ENCODE measurements at places on chromosomes 3 and 15.

- DNase-seq: no peak
These were observed 19.5 kb downstream of the SIAH2 start for GRCh38 chr3:150743508-150743907.

DNA sequence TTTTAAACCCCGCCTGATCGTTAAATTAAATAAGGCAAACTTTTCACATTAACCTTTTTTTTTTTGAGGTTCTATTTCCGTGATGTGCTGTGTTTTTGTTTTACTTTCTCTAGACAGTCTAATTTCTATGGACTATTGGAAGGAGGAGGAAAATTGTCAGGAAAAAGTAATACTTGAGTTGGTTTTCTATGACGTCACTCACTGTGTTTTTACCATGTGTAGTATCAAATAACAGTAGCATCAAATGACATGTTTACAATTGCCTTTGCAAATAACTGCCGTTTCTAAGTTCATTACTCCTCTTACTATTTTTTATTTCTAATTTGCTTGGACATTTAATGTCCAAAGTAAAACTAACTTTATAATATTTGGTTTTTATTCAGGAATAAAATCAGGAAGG, 32.3 kb downstream of the MYO1E start:
- DNase-seq: no peak

DNA sequence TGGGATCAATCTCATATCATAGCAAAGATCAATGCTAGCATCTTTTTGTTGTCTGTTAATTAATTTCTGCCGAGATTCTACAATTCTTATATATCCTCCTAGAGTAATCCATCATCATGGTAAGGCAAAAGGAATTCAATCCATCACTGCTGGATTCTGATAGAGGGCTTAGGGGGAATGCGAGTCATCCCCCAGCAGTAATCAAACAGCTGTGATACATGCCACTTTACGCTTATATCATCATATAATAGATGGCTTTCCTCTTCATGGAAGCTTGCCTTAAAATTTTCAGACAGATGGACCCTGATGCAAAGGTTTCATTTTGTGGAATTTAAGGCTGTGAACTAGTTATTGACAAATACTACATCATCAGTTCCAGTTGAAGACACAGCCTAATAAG, 645.9 kb downstream of the CADM2 start:
- no peak for DNase-seq

- DNase-seq: peak; percentile 82
These were observed 21.2 kb downstream of the IGSF10 start for GRCh38 chr3:151439652-151440125.

DNA sequence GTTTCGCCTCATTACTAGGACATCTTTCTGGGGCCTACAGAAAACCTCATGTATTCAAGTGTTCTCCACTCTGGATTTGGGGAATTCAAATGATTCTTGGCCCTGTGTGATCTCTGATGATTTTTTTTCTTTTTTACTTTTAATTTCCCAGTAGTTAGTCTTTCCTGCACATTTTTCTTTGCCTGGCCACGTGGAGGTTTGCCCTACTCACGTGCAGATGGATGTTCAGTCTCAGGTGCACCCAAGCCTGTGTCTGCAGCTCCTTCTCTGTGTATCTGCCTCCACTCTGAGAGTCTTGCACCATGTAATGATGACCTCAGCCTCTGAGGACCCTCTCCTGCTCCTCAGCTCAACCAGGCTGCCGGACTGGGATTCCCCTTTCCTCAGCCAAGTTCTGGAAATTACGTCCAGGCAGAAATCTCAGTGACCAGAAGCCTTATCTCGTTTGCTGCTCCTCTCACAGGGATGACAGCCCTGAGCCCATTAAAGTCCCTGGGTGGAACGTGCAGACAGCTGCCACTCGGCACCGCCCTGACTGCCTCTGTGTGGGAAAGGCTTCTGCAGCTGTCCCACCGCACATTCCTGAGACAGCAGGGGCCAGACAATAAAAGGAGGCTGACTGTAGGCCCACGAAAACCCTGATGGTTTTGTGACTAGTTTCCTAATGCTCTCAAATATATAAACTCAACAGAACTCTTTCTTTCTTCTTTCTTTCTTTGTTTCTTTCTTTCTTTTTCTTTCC, 31.4 kb upstream of the GABRB3 start:
- no peak for DNase-seq

GRCh38 chr3:188439080-188439479, 285.1 kb downstream of the LPP start:
- DNase-seq: no peak

- peak; percentile 62 for DNase-seq
These were observed 36.8 kb upstream of the TSPAN3 start for GRCh38 chr15:77107531-77108355.

- DNase-seq: no peak
These were observed 747 bp downstream of the SORD start for GRCh38 chr15:45023659-45024225.

GRCh38 chr15:77118882-77119321, 48.0 kb upstream of the TSPAN3 start:
- peak; percentile 74 for DNase-seq

GRCh38 chr3:127036209-127037020, 53.5 kb downstream of the PLXNA1 start:
- DNase-seq: no peak

- DNase-seq: no peak
These were observed 33.9 kb downstream of the DZIP1L start for GRCh38 chr3:138081371-138082084.

DNA sequence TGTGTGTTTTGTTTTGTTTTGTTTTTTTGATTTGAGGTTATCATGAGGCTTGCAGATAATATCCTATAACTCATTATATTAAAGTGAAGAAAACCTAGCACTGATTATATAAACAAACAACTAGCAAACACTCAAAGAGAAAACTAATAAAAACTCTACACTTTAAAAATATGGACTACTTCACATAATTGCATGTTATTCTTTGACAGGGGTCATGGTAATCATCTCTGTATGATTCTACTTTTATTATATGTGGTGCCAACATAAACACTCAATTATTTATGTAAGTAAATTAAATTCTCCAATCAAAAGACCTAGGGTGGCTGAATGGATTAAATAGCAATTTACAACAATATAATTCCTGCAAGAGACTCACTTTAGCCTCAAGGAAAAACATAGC, 44.6 kb upstream of the P3H2 start:
- no peak for DNase-seq

DNA sequence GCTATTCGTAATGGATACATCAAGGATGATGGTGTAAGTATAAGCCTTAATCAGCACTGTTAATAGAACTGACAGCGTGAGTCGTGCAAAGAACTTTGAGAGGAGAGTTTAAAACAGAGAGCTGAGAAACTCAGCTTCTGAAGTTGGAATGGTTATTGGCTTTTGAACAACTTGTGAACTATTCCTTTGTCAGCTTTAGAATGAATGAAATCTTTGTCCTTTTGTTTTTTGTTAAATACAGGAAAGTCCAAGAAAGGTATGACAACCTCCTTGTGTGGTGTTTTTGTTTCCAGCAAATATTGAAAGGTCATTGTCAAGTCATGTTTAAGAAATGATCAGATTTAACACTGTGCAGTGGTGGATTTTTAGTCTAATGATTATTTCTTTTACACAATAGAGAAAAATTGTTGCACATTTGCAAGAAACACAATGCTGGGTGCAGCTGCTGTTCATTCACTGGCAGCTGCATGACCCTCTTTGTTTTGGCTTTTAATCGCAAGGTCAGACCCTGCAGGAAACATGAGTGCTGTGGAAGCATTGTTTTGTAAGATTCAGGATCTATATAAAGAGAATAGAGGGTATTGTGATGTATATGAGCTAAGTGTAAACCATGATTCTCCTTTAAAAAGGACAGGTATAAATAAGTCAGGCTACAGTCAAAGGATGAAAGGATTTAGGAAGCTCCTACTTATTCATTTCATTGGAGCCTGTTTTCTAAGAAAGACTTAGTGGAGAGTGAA, 21.7 kb upstream of the ABHD10 start:
- no peak for DNase-seq

GRCh38 chr15:48842501-48842900, 31.6 kb upstream of the CEP152 start:
- DNase-seq: no peak

- peak; percentile 82 for DNase-seq
These were observed 3.2 kb upstream of the SIN3A start for GRCh38 chr15:75454471-75455378.

- no peak for DNase-seq
These were observed 52.5 kb upstream of the PFN2 start for GRCh38 chr3:150023239-150023636.

DNA sequence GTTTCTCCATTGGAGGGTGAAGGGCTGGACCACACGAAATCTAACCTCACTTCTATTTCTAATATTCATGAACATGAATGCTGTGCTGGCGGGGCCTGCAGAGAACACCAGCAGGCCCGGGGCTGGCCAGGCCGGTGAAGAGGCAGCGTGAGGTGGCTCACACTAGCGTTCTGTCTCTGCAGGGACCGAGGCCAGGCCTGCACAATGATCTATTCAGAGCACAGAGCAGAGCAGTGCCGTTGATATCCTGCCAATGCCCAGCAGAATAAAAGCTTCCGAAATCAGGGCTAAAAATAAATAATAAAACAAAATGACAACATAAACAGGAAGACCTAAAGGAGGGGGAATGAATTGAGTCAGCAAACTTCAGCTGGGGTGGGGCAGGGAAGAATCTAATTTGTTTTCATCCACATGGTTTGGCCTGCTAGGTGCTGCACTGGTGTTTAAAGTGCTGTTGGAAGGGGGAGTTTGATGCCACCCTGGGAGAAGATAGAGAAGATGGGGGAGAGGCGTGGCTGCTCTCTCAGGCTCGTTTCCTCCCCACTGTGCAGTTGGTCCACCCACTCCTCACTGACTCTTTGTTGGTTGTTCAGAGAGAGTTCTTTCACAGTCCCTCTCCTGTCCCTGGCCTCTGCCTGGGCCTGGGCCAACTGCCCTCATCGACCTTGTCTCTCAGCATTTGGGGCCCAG, 837.1 kb downstream of the AGBL1 start:
- DNase-seq: peak; percentile 35

- DNase-seq: no peak
These were observed 653 bp upstream of the MFSD1 start for GRCh38 chr3:158801201-158801600.

- DNase-seq: no peak
These were observed 135.5 kb upstream of the RARB start for GRCh38 chr3:25292595-25292994.

DNA sequence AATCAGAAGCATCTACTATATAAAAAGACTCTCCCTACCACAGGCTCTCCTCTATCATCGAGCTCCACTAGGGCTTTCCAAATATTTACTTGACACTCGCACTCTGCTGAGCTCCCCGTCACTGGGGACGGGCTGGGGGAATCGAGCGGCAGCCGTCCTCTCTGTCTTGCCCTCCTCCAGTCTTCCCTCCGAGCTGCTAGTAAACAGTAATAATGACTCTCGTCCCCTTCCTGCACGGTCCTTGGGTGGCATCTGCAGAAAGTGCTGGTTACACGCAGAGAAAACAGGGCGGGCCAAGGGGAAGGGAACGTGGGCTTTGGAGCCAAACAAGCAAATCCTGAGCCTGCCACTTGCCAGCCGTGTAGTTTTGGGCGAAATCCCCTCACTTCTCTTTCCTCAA, 96.6 kb downstream of the LRIG1 start:
- DNase-seq: no peak

DNA sequence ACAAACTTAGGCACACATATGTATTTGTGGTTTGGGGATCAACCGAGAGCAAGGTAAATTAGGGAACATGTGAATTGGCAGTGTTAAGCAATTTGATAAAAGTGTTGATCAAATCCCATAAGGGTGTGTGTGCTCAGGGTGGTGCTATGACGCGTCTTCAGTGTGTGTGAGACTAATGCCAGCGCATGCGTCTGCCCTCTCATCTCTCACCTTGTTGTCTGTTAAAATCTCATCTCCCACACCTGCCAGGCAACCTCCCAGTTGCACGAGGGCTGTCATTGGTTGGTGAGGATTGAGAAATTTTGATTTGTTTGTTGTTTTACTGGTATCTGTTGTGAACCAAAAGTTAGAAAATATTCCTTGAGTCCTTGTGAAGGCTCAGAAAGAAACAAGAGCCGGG, 137.2 kb upstream of the ICE2 start:
- no peak for DNase-seq

DNA sequence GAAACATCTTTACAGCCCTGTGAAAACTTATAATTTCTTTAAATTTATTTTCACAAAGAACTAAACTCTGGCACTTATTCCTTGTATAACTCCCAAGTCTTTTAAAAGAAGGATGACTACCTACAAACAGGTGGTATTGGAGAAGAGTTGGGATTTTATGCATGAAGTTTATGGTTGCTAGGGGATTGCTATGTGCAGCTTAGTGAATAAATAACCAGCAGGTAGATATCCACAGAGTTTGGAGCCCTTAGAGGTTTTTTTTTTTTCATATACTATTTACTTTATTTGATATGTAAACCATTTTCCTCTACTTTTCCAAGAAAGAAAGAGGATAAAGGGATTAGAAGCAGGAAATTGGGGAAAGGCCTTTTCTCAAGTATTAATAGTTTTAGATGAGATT, 91.5 kb downstream of the GPR156 start:
- no peak for DNase-seq

Measured in RPMI8226 (cell line).